ENCODE measurements at places on chromosomes 13 and 19.
A peak's percentile ranks its signal among the peaks of the same experiment; 100 is the strongest.

DNA sequence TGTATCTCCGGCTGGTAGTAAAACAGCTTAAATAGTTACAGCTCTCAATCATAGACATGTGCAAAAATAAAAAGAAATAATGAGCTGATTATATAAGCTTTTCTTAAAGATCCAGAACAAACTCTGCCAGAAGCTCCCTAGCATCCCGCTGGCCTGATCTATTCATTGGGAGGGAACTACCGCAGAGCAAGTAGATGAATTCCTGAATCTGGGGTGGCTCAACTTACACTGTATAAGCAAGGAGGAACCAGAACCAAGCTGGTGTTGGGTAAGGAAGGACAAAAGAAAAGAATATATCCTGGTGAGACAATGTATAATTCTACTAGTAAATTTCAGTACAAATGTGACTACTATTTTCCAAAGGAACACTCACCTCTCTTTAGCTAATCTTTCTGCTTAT, 1122.2 kb downstream of the OLFM4 start:
- no peaks in the 10 kb centered on the region for H3K27me3 ChIP-seq
- no peak overlapping the region for H3K27ac ChIP-seq
- DNase-seq = no peak

DNA sequence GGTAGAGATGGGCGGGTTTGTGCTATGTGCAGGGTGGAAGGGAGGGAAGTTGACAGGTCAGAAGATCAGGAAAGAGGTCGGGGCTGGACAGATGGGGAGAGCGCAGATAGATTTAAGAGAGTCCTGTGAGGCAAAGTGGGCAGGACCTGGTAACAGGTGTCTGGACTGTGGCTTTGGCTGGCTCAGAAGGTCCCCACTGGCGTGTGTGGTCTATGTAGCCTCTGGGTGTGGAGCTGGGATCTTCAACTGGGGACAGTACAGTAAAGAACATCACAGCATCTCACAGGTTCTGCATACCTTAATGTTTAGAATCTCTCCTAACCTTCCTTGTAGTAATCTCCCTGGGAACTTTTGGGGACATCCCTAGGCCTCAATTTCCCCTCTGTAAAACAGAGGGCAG, 17.7 kb downstream of the CKM start:
- no peak for DNase-seq
- no peaks in the 10 kb centered on the region for H3K4me1 ChIP-seq
- no peaks in the 10 kb centered on the region for H3K27me3 ChIP-seq

GRCh38 chr13:113168211-113168610, 9.8 kb downstream of the PROZ start:
- H3K4me3 ChIP-seq = no peak overlapping the region
- H3K36me3 ChIP-seq = no peaks in the 10 kb centered on the region
- H3K27ac ChIP-seq = no peak overlapping the region
- no peaks in the 10 kb centered on the region for H3K4me1 ChIP-seq

- H3K27ac ChIP-seq = no peak overlapping the region
- no peaks in the 10 kb centered on the region for H3K36me3 ChIP-seq
- peak overlapping the region; percentile 63 for H3K4me3 ChIP-seq
- no peaks in the 10 kb centered on the region for H3K27me3 ChIP-seq
- no peak for DNase-seq
Observed at GRCh38 chr19:58450856-58451357, 515 bp upstream of the ZNF324B start.

DNA sequence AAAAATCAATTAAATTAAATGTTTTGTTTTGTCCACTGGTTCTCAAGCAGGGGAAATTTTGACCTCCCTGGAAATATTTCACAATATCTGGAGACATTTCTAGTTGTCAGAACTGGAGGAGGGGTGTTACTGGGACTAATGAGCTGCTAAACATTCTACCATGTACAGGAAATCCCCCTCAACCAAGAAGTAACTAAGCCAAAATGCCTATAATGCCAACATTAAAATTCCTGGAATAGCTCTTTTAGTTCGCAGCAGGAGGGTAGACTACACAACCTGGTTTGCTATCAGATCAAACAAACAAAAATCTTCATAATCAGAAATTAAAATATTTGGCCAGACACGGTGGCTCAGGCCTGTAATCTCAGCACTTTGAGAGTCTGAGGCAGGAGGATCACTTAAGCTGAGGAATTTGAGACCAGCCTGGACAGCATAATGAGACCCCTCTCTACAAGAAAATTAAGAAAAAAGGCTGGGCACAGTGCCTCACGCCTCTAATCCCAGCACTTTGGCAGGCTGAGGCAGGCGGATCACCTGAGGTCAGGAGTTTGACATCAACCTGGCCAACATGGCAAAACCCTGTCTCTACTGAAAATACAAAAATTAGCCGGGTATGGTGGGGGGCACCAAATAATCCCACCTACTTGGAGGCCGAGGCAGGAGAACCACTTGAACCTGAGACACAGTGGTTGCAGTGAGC, 13.7 kb upstream of the SMARCA4 start:
- no peak for DNase-seq
- H3K4me1 ChIP-seq = no peaks in the 10 kb centered on the region
- H3K27ac ChIP-seq = no peak overlapping the region
- H3K4me3 ChIP-seq = no peak overlapping the region

GRCh38 chr13:111039735-111040134, 75.4 kb upstream of the ARHGEF7 start:
- H3K27ac ChIP-seq = no peak overlapping the region
- no peak overlapping the region for H3K4me3 ChIP-seq
- no peak for DNase-seq
- no peaks in the 10 kb centered on the region for H3K27me3 ChIP-seq
- H3K4me1 ChIP-seq = no peaks in the 10 kb centered on the region

- H3K27ac ChIP-seq = no peak overlapping the region
- H3K36me3 ChIP-seq = no peaks in the 10 kb centered on the region
- H3K27me3 ChIP-seq = no peaks in the 10 kb centered on the region
Observed at GRCh38 chr19:18373892-18374629, 11.9 kb upstream of the GDF15 start.

- H3K36me3 ChIP-seq = no peaks in the 10 kb centered on the region
- H3K4me1 ChIP-seq = peaks cover 4% of the 10 kb centered on the region
- H3K27me3 ChIP-seq = no peaks in the 10 kb centered on the region
- peak overlapping the region; percentile 54 for H3K4me3 ChIP-seq
Observed at GRCh38 chr13:48318821-48319511, 15.4 kb downstream of the RB1 start.

DNA sequence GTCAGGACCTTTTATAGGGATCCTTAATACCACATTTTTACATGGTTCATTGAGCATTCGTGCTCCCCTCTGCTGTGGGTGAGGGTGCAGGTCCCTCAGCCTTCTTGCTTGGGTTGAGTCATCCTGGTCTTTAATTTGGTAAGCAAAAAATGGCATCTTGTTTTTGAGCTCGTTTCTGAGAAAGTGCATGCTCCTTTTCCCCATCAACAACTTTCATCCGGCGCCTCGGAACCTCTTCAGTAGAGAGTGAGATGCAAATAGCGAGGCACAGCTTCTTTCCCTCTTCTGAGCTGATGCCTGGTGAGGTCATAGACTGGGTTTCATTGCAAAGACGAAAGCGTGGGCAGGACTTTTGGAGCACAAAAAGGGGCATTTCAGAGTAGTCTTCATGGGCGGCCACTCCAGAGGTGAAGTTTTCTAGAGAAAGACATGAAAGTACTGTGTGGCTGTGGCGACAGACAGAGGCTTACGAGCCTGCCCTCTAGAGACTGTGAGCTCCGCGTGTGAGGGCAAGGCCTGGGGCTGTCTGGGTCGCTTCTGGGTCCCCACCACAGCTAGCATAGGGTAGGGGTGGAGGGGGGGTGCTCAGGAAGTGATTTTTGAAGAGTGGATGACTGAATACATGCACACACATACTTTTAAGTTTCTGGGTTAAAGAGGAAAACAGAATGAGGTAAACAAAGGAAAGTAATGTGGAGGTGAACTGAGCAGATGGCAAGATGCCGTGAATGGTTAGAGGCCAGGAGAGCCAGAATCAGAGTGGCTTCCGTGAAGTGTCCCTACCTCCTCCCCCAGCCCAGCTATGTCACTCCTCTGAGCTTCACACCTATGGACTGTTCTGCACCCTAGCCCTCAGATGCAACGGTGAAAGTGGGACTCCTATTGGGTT, 44.3 kb downstream of the BBC3 start:
- H3K27ac ChIP-seq = peak overlapping the region; percentile 77
- H3K4me1 ChIP-seq = peaks cover 97% of the 10 kb centered on the region
- H3K4me3 ChIP-seq = peak overlapping the region; percentile 12
- no peaks in the 10 kb centered on the region for H3K36me3 ChIP-seq
- peak; percentile 79 for DNase-seq

GRCh38 chr19:55358943-55359908, 3.8 kb downstream of the GARIN5B start:
- H3K4me1 ChIP-seq = no peaks in the 10 kb centered on the region
- H3K27ac ChIP-seq = no peak overlapping the region
- no peak for DNase-seq

DNA sequence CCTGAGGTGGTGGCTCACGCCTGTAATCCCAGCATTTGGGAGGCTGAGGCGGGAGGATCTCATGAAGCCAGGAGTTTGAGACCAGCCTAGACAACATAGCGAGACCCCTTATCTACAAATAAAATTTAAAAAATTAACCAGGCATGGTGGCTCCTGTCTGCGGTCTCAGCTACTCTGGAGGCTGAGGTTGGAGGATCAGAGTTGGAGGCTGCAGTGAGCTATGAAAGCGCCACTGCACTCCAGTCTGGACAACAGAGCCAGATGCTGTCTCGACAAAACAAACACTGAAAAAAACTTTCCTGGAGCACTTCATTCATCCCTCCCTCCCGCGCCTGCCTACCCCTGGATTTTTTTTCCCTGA, 665 bp upstream of the ATG4D start:
- H3K4me1 ChIP-seq = peaks cover 13% of the 10 kb centered on the region
- H3K4me3 ChIP-seq = peak overlapping the region; percentile 83
- H3K27me3 ChIP-seq = no peaks in the 10 kb centered on the region
- H3K27ac ChIP-seq = peak overlapping the region; percentile 96

DNA sequence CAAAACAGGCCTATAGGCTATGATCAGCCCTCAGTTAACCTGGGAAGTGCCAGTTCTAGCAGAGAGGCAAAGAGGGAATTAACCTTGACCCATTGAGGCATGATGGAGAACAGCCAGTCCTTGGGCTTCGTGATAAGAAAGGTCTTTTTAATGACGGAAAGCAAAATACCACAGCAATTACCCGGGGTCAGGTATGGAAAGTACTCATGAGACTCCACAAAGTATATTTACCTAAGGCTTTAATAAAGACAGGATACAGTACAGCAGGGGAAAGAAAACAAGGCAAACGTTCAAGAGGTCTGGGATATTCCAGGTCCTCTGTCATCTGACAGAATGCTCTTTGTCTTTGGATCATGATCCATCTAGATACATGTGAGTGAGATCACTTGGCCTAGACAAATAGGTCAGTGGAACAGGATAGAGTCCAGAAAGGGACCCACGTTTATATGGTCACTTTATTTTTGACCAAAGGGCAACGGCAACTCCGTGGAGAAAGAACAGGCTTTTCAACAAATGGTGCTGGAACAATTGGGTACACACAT, 52.2 kb downstream of the WDFY2 start:
- H3K27me3 ChIP-seq = no peaks in the 10 kb centered on the region
- no peaks in the 10 kb centered on the region for H3K36me3 ChIP-seq
- no peaks in the 10 kb centered on the region for H3K4me1 ChIP-seq

DNA sequence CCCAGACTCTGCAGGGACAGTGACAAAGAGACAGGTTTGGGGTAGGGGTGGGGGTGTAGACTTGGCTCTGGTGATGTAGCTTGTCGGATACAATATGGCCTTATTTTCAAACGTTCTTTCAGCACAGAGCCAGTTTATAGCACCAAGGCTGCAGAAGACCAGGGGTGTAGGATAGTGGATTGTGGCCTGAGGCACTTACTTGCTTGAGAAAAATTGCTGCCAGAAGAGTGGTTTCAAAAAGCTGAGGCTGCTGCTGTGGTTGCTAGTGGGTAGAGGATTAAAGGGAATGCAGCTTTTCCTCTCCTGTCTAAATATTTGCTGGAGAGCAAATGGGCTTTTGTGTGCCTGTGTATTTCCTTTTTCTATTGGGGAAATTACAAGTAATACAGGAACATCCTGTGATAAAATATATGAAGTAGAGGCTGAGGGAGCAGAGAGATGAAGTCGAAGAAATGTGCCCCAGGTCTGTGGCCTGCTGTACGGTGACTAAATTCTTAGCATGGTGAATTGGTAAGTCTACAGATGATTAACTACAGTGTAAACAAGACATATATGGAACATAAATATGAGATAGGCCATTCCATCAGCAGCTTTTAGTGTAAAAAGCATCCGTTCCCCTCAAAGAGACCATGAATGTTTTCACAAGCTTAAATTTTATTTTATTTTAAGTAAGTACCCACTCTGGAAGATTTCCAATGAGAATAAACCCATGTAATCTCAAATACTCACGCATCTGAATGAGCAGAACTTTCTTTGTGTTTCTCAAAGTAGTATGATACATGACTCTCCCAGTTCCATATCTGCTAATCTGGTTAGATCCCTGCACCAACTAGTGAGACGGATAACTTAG, 112.9 kb downstream of the LRCH1 start:
- H3K36me3 ChIP-seq = no peaks in the 10 kb centered on the region
- no peaks in the 10 kb centered on the region for H3K27me3 ChIP-seq
- DNase-seq = no peak
- H3K27ac ChIP-seq = peak overlapping the region; percentile 28

GRCh38 chr13:24016046-24016445, 118.7 kb upstream of the C1QTNF9B start:
- H3K27ac ChIP-seq = no peak overlapping the region
- no peaks in the 10 kb centered on the region for H3K36me3 ChIP-seq
- no peaks in the 10 kb centered on the region for H3K4me1 ChIP-seq
- DNase-seq = no peak
- H3K27me3 ChIP-seq = no peaks in the 10 kb centered on the region

DNA sequence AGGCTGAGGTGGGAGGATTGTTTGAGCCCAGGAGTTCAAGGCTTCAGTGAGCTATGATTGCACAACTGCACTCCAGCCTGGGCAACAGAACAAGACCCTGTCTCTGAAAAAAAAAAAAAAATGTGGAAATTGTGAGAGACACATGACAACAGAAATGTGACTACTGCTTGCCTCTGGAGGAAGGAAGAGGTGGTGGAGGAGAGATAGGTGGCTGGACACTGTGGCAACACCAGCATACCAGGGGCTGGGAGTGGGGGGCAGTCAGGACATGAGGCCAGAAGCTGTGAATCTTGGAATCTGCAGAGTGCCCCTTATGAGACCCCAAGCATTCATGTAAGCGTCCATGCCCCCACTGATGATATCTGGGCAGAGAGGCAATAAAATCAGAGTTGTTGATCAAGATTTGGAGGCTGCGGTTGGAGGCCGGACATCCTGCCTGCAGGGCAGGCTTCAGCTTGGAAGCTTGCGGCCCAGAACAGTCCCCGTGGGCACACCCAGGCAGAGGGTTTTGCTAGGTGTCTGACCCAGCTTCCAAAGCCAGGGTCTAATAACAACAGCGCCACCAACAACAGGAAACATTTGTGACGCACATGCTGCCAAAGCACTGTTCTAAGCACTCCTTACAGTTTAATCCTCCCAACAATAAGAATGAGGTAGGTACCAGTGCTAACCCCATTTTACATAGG, 16.9 kb downstream of the FAM187B start:
- peak overlapping the region; percentile 46 for H3K4me3 ChIP-seq
- peak overlapping the region; percentile 91 for H3K27ac ChIP-seq
- no peaks in the 10 kb centered on the region for H3K27me3 ChIP-seq

- no peaks in the 10 kb centered on the region for H3K4me1 ChIP-seq
- DNase-seq = no peak
- no peak overlapping the region for H3K27ac ChIP-seq
- H3K27me3 ChIP-seq = no peaks in the 10 kb centered on the region
Observed at GRCh38 chr13:44413095-44413494, 39.5 kb downstream of the SERP2 start.

- H3K27ac ChIP-seq = no peak overlapping the region
- H3K4me3 ChIP-seq = no peak overlapping the region
- no peaks in the 10 kb centered on the region for H3K36me3 ChIP-seq
Observed at GRCh38 chr13:97160421-97160820, 61.7 kb upstream of the MBNL2 start.

- no peaks in the 10 kb centered on the region for H3K27me3 ChIP-seq
- no peak overlapping the region for H3K4me3 ChIP-seq
- peaks cover 39% of the 10 kb centered on the region for H3K4me1 ChIP-seq
- H3K36me3 ChIP-seq = peaks cover 14% of the 10 kb centered on the region
- H3K27ac ChIP-seq = peak overlapping the region; percentile 41
Observed at GRCh38 chr19:14439014-14439413, 5.9 kb downstream of the PKN1 start.
